Activated CD8-positive, alpha-beta memory T cell treated with anti-CD3 and anti-CD28 coated beads for 4 hours (primary cell): ENCODE measurements at places on chromosomes 3 and 15.

DNA sequence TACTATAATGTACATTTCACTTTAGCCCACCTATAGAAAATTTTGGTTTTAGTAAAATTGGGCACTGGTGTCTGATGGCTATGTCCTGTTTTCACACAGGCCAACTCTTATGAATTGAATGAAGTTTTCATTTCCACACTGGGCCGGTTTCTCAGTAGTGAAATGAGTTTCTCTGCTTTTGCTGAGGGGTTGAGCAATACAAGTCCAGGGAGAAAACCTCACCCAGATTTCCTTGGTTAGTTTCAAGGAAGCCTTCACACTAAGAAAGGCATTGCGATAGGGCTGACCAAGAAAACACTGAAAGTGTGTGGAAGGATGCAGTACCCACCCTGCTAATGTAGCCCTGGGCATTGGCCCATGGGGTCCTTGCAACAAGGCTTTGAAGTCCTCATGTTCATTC lies 331.5 kb upstream of the CFAP20DC start:
- no peak for DNase-seq

GRCh38 chr3:11445883-11446282 lies 173.7 kb downstream of the ATG7 start:
- DNase-seq = no peak

DNA sequence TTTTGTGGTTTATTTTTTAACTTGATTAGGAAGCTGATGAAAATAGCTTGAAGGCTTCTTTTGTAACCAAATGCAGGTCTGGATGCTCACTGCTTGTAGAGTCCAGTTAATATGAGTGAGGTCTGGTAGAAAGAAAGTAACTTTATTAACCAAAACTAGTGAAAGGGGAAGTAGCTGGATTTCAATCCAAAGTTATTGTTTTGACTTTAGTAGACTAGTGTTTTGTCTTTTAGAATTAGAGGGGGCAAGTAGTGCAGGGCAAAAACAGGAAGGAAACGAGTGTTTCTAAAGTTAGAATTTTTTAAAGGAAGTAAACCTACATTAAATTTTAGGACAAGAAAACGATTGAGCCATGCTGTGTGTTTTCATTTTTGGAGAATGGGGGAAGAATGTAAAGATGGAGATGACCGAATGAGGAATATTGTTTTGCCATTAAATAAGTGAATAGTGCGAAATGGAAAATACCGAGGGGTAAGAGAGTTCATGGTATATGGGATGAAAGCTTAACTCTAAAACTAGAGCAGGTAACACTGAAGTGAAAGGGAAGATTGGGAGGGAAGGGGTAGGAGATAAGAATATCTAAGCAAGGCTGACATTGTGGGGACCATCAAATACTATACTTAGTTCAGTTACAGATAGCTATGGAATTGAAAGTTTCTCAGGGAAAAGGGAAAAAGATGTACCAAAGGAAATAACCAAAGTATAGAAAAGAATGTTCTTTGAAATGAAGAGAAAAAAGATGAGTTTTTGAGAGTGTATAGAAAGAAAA lies 40.0 kb downstream of the USP3 start:
- no peak for DNase-seq

- no peak for DNase-seq
Measured at GRCh38 chr3:45966950-45967640, 23.8 kb downstream of the CXCR6 start.

- no peak for DNase-seq
Measured at GRCh38 chr15:29670266-29670665, 152.0 kb downstream of the TJP1 start.

- no peak for DNase-seq
Measured at GRCh38 chr3:17076940-17077605, 192.3 kb downstream of the PLCL2 start.

DNA sequence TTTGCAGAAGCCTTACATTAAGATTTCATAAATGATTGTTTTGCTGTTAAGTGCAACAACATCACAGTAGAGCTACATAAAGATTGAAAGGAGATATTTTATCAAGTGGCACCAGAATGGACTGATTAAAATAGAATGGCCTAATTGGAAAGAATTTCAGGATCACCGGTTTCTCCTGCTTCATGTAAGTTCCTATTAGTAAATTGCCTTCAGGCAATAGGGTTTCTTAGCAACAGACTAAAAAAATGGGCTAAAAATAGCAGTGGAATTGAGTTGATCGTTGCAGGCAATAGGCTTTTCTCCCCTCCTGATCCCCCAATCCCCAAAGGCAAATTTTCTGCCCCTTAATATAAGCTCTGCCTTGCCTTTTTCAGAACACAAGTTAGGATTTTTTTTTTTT lies 917 bp downstream of the LNP1 start:
- no peak for DNase-seq

DNA sequence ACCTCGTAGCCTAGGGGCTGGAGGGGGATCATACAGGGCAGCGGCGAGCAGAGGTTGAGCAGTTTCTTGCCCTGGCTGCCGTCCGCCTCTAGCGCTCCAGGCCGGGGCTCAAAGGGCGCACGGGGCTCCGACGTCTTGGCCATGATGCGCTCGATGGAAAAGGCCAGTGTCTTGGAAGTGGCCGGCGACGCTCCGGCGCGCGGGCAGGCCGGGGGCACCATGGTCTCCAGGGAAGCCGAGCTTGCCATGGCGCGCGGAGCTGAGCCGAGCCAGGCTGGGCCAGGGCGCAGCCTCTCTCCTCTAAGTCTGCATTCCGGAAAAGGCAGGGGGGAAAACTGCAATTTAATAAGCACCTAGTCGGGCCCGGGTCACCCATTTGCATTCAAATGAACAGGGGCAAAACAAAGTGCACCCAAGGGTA lies 719 bp downstream of the FEZF2 start:
- DNase-seq = no peak

DNA sequence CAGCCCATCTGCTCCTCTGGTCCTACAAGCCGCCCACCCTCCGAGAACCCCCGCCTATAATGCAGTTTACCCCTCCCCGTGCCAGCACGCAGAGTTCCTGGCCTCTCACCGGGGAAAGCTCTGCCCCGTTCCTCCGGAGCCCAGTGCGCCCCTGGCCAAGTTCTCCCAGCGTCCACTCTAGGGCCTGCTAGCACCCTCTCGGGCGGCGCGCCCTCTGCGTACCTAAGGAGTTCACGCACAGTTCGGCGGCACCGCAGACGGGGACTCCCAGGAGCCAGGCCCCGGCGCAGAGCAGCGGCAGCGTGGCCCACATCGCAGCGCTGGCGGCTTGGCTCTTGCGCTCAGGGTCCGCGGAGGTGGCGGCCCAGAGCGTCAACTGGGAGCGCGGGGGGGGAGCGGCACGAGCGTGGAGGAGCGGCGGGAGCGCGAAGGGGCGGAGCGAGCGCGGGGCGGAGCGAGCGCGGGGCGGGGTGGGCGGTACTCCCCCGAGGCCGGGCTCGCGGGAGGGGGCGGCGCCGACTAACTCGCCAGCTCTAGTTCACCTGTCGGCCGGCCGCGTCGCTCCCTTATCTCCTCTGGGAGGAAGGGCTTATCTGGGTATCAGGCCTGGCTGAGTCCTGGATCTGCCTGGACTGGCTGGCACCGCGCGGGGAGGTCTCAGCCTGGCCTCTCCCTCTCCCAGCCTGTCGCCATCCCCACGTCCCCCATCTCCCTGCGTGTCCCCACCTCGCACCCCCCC lies at the start of gene CTSH:
Gene CTSH, minus strand, starts transcription at position 378 of the 739 bp plus-strand sequence. Its CDS starts 65 bp downstream, at position 313.
- DNase-seq = peak; percentile 41

- DNase-seq = no peak
Measured at GRCh38 chr3:171189394-171190080, 163.0 kb upstream of the SLC2A2 start.

DNA sequence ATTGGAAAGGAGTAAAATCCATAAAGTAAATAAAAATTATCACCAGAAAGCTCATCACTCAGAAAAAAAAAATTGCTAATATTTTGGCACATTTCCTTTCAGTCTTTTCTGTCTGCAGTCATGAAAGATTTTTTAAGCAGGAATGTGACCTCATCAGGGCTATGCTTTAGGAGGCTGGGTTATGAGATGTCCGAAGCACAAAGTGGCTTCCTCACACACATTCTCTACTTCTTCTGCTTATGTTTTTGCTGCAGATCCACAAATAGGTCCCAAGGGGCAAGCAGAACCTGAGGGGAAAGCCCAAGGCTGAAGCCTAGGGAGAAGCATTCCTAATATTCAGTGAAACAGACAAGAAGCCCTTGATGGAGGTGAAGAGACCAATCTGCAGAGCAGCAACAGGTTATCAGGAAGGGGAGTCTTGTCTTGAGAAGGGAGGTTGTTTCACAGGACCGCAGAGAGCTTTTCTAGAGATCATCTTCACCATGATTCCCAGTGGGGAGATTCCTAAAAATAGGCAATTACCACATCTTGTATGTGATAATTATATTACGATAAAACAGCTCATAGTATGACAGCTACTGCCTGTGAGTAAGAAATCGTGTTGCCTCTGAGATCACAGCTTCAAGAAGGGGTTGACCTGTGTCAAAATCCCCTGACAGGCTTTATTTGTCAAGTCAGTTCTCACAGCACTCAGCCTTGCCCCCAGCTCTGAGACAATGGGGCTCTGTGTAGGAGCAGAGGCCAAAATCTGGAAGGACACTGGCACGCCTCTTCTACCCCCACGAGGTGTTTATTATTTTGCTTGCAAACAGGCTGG lies 60.5 kb downstream of the IGF2BP2 start:
- DNase-seq = no peak

DNA sequence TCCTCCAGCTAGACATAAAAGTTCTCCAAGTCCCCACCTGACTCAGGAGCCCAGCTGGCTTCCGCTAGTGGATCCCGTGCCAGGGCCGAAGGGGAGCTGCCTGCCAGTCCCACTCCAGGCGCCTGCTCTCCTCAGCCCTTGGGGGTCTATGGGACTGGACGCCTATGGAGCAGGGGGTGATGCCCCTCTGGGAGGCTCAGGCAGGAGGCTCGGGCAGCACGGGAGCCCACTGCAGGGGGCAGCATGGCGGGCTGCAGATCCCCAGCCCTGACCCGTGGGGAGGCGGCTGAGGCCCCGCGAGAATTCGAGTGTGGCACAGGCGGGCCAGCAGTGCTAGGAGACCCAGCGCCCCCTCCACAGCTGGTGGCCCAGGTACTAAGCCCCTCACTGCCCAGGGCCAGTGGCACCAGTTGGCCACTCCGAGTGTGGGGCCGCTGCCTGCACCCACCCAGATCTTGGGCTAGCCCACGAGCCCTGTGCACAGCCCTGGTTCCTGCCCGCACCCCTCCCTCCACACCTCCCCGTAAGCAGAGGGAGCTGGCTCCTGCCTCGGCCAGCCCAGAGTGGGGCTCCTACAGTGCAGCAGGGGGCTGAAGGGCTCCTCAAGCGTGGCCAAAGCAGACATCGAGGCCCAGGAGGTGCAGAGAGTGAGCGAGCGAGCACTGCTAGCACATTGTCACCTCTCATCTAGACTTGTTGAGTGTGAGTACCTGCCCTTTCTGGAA lies 221.3 kb upstream of the NSMCE3 start:
- no peak for DNase-seq

DNA sequence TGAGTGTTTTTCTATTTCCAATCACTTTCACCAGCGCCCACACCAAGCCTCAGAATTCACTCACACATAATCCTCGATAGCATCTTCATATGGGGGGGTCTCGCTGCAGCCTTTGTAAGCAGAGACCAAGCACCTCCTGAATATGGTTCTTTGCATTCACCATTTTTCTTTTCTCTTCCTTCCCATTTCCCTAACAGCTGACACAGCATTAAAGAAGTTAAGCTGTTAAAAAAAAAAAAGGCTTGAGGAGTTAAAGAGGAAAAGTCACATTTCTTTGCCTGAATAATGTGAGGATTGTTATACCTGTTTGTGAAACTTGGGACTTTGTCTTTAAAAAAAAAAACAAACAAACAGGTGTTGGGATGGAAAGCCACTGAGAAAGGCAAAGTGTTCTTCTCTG lies 41.6 kb downstream of the RFTN1 start:
- DNase-seq = no peak

DNA sequence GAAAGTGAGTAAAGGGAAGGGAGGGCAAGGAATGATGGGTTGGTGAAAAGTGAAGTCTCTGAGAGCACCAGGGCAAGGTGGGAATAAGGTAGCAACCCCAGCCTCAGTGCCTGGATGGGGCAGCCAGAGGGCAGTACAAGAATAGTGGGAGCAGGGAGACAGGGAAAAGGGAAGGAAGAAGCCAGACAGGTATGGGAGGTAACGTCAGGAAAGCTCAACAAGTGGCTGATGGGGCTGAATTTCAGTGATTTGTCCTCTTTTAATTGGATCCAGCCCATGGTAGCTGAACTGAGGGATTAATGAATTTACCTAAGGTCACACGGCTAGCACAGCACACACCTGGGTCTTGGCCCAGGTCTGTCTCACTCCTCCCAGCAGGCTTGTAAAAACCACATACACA lies 12.6 kb downstream of the RORA start:
- no peak for DNase-seq

GRCh38 chr3:185647880-185648210 lies 61.8 kb downstream of the SENP2 start:
- DNase-seq = no peak
